ENCODE measurements at places on chromosomes 3 and 15. TPM values are rescaled to one million over a fixed set of nuclear protein-coding genes. Genes with fewer than 3 reads are reported as not detected.

DNA sequence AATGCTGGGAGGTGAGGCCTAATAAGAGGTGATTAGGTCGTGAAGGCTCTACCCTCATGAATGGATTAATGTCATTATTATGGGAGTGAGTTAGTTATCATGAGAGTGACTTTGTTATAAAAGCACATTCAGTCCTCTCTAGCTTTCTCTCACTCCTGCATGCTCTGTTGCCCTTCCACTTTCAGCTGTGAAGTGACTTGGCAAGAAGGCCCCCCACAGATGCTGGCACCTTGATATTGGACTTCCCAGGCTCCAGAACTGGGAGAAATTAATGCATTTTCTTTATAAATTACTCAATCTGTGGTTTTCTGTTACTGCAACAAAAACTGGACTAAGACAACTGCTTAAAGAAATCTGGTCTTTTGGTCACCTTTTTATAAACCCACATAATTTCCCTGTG lies 144.3 kb downstream of the FBN1 start:
- DNase-seq, result no peak

DNA sequence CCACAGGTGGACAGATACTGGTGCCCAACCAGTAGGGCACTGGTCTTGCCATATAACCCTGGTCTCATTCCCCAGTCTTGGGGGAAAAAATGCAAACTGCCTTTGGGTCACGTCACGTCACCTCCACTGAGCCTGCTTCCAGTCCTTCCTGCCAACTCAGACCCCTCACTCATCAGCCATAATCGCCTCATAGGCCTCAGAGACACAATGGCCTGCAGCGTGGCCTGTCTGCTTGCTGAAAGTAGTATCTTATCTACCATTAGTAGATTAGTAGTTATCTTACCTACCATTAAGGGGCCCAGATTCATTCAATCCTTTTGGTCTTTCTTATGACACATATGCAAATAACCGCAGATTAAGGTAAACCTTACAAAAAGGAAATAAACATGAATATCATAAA lies 93.8 kb downstream of the FAM174B start:
- no peak for DNase-seq

DNA sequence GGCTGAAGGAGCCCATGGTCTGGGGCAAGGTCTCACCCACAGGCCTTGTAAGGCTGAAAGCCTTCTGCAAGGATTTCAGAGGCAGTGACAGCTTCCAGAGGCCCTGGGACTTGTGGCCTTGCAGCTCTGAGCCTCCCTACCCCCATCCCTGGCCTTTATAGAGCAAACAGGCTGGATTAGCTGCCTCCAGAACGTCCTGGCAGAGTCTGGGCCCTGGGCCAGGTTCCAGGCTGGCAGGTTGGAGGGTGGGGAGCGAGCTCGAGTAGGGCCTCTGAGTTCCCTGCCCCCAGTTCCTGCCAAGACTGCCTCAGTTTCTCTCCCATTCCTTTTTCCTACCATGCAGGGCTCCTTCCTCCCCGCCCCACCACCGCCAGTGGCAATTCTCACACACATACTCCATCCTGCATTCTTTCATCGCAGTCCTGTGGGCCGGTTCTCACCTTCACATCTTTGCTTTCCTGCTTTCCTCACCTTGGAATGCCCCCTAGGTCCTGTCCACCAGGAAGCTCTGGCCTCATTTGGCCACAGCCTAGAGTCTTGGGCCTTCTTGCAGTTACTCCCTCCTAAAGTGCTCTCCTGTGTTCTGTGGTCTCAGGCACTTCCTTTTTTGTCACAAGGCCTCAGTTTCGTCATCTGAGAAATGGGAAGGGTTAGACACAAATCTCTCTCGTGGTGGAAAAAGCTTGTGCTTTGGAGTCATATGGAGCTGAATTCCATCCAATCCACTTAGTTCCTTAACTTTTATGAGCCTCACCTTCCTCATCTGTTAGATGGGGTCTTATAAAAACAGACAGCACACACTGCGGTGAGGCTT lies 2.7 kb downstream of the LMAN1L start:
- DNase-seq, result no peak

The ANKRD63 gene
- total RNA-seq, result not detected

Measured in myocyte (in vitro differentiated cells).